Stimulated activated CD4-positive, alpha-beta T cell treated with anti-CD3 and anti-CD28 coated beads, Interleukin-4, amount 100 ng/mL, for 24 hours (primary cell): ENCODE measurements at places on chromosomes 11 and 22.

DNA sequence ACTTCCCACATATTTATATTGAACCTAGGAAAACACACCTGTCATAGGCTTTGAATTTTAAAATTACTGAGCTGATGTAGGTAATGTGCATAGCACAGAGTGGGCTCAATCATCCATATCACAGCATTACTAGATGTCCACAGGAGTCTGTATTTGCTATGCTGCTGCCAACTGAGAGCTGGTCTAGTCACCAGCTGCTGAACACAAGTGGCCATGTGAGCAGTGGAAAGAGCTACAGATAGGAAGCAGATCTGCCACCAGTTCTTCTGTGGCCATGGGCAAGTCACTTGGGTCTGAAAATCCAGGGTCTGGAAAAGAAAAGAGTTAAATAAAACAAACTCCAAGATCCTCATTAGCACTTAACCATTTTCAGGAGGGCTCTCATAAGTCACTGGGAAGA is 91.8 kb downstream of the APIP start:
- DNase-seq: no peak

DNA sequence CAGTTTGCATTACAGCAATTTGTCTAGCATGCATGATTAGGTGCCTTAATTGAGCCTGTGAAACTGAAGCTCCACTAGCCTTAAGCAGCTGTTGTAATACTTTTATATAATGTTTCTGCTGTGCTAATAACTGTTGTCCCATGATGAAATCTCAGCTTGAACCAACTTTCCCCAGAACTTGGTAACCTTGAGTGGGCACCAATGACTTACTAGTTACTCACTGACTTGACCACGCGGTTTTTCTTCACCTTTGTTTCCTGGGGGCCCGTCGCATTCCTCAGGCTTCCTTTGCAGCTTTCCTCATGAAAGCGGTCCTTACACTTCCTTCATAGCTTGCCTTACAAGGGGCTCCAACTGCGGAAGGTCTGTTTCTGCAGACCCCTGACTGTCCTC is 11.2 kb upstream of the GLYATL1 start:
- no peak for DNase-seq

GRCh38 chr11:9533736-9534473 is 39.6 kb upstream of the WEE1 start:
- no peak for DNase-seq

DNA sequence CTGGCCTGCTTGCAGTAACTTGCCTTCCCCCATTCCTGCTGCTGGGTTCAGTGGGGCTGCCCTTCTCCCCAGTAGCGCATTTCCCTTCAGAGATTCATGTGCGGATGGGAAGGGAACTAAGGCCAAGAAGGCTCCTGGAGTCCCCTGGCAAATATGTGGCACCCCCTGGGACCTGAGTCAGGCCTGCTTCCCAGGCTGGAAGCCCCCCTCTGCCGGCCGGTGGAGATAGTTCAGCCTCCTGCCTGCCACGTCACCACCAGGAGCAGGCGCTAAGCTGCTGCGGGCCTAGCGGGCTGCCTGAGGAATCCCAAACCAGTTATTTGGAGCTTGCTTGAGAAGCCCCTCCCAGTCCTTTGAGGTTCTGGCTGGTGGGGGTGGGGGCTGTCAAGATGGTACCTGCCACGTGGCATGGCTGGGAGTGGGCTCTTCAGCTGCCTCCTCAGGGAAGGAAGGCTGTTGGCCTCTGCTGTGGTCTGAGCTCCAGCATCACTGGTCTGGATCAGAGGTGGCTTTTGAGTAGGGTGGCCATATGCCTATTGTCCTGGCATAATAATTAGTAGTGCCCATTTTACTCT is 2.0 kb downstream of the SERPINH1 start:
- no peak for DNase-seq

- DNase-seq: no peak
These were observed 676.3 kb upstream of the ANO3 start for GRCh38 chr11:25655636-25656035.

- no peak for DNase-seq
These were observed 30.7 kb upstream of the PRODH start for GRCh38 chr22:18966748-18967147.

DNA sequence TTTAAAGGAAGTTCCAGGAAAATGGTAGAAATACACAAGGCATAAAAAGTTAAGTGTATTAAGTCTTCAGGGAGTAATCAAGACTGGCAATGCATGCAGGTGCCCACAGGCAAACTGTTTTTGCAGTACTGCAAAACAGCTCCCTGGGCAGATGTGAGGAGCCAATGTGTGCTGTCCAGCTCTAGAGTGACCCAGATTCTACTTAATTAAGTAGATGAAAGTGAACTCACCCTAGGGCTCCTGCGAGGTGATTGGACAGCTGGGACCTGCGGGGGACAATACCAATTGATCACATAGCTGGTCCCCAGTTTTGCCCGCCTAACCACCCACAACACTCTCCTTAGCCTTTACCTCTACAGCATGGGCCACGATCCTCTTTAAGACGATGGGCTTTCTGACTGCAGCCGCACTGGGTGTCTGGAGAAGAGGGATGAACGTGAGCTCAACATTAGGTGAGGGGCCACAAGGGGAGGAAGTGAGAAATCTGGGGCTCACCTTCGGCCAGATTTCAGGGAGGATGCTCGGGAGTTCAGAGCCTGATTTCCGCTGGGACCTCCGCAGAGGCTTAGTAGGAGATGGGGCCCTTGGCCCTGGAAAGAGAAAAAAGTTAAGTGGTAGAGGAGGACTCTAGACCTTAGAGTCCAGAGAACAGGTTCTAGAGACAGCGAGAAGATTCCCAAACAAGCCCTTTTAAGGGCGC is 556 bp downstream of the CDCA5 start:
- DNase-seq: no peak

GRCh38 chr11:111379602-111380136 is 594 bp upstream of the POU2AF1 start:
- peak; percentile 28 for DNase-seq

- peak; percentile 51 for DNase-seq
These were observed 17.2 kb downstream of the CBX7 start for GRCh38 chr22:39135092-39135896.

DNA sequence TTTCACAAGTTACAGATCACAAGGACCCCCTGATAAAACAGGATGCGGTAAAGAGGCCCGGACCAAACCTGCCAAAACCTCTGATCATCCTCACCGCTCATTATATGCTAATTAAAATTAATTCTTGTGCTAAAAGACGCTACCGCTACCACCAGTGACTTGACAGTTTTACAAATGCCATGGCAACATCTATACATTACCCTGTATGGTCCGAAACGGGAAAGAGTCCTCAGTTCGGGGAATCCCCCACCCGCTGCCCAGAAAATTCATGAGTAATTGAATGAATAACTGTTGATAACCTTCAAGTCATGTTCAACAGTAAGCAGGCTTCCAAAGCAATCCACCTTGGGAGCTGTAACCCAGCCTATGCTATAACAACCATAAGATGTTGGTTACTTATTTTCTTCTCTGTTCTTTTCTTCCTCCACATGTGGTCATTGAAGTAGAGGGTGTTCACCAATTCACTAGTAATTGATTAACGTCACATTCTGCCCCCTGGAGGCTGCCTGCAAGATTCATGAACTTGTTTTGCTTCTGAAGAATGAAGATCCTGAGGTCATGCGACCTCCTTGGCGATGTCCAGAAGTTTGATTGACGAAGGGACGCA is 20.6 kb downstream of the APOBEC3H start:
- peak; percentile 85 for DNase-seq

- DNase-seq: no peak
These were observed 45.3 kb upstream of the NECTIN1 start for GRCh38 chr11:119774172-119774763.
